ENCODE measurements at places on chromosomes 7 and 10.

DNA sequence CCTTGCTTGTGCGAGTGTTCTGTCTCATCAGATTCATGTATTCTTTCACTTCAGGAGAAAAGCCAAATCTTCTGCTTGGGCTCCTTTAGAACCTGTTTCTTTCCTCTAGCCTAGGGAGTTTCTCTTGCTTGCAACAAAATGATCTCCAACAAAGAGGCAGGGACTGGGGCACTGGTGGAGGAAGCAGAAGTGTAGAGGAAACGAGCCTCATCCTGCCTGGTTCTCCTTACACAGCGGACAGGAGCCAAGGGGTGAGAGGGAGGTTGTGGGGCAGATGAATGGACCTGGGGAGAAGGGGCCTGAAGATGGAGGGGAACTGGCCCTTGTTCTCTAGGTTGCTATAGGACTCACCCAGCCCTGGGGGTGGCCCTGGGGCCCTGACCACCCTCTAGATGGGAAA lies 141.1 kb downstream of the PKD1L1 start:
- no peak for DNase-seq

GRCh38 chr10:100653238-100653956 lies 92.0 kb upstream of the PAX2 start:
- no peak for DNase-seq

DNA sequence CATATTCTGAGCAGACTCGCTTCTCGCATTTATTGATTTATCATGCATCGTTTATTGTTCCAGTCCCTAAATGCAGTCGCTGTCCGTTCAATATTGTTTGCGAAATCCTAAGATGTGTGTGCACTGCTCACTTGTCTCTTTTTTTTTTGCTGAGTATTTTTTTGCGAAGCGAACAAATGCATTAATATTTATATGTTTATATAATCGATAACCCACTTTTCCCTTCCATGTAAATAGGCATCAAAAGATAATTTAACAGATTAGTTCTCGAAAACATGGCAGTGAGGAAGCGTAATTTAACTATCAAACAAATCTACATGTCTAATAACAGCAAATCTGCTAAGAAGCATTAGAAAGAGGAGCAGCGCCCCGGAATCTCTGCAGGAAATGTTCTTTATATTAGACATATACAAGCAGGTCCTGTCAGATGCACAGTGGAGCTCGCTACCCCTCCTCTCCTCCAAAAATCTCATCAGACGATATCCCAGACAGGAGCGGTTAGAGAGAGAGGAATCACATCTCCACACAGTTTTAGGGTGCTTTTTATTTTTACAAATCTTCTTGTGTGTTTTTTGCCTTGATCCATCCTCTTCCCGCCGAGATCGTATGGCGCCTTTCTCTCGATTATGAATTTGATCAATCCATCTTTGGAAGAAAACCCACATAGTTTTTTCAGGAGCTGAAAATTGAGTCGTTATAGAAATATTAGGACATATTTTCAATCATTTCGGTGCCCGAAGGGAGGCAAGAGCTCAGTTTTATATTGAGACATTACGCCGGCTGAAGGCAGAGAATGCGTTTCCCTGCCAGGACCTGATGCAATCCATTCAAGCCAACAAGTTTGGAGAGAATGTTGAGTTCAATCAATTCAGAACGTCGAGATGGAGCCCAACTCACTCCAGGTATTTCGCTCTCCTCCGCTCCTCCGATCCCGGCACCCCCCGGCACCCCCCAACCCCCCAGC lies at the start of gene ARID5B:
ARID5B (plus strand) TSS at position 871 of the 964 bp plus-strand sequence; CDS start at position 882, 11 bp downstream.
- peak; percentile 72 for DNase-seq

- no peak for DNase-seq
Measured at GRCh38 chr10:33822774-33823173, 488.3 kb upstream of the NRP1 start.

GRCh38 chr10:50882540-50882983 lies 2.9 kb downstream of the A1CF start:
- no peak for DNase-seq

DNA sequence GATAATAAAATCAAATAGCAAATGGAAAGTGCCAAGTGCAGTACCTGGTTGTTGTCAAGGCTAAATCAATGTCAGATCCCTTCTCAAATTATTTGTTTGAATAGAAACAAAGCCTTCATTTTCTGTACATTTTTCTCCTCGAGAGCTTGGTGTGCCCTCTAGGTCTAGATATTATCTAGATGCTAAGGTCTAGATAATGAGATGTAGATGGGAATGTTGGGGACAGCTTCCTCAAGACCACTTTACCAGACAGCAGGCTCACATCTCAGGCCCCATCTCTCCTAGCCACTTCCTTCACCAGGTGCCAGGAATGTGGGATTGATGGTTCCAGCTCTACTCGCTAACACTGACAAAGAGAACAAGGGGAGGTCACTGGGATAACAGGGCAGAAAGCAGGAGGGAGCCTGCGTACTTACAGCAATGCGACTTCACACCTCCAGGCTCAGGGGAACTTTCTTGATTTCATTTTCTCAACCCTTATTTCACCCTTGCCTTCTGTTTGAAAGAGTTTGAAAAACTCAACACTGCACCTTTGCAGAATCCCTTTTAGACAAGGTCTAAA lies 451.4 kb upstream of the VSTM2A start:
- DNase-seq = no peak

DNA sequence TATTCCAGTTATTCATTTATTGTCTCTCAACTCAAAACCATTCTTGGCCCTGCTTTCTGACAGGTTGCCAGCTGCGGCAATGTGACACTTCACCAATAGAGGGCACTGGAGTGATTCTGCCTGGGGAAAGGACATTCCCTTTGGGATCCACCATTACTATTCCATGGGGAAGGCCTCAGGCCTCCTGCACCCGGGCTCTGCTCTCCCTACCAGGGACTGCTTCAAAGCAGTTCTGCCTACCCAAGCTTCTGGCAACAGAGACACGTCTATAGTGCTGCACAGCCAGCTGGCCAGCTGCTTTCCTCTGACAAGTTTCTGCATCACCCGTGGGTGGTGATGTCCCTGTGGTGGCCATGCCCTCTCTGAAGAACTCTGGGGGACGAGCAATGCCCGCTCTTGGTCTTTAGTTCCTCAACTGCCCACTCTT lies 163.8 kb downstream of the ELMO1 start:
- DNase-seq = no peak

GRCh38 chr7:77696057-77696642 lies at the start of gene RSBN1L:
TSS of gene RSBN1L (plus strand) at chr7:77696459. CDS start at chr7:77696470, 11 bp downstream.
- peak; percentile 96 for DNase-seq

DNA sequence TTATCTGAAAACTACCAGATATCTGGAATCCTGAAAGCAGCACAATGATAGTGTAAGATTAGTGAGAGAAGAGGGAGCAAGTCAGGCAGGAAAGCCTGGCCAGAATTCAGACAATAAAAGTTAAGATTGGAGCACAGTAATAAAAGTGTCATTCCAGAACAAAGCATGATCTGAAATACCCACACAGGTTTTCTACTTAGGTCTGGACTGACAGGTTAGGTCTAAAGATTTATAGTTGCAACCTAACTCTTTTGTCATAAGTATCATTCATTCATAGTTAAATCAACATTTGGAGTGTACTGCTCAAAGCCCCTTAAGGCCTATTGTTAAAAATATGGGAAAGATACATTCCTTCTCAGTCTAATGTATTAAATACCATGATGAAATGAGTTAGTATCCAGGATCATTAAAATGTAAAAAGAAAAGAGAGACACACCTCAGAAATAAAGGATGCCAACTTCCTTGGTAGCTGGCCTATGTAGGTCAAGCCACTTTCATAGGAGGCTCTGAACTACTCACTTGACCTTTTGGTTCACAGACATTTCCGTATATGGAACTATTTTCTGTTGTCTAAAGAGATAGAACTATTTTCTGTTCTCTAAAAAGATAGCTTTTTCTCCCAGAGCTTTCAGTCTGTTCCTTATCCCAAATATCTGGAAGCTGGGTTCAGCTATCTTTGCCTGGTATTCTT lies 105.2 kb downstream of the FAS start:
- DNase-seq = no peak

GRCh38 chr7:144835155-144835611 lies 670 bp downstream of the TPK1 start:
- peak; percentile 52 for DNase-seq

- peak; percentile 65 for DNase-seq
Measured at GRCh38 chr10:124409696-124410095, 9.0 kb downstream of the OAT start.

DNA sequence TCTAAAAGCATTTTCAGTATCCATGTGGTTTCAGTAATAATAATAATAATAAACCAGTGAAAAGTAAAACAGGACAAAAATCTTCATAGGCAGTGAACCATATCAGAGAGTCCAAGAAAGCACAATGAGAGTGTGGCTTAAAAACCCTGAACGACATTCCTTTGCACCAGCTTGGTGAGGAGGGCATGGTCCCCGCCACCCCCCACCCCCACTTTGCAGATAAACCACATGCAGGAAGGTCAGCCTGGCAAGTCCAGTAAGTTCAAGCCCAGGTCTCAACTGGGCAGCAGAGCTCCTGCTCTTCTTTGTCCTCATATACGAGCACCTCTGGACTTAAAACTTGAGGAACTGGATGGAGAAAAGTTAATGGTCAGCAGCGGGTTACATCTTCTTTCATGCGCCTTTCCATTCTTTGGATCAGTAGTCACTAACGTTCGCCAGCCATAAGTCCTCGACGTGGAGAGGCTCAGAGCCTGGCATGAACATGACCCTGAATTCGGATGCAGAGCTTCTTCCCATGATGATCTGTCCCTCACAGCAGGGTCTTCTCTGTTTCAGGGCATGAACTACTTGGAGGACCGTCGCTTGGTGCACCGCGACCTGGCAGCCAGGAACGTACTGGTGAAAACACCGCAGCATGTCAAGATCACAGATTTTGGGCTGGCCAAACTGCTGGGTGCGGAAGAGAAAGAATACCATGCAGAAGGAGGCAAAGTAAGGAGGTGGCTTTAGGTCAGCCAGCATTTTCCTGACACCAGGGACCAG lies 172.5 kb downstream of the EGFR start:
- no peak for DNase-seq

DNA sequence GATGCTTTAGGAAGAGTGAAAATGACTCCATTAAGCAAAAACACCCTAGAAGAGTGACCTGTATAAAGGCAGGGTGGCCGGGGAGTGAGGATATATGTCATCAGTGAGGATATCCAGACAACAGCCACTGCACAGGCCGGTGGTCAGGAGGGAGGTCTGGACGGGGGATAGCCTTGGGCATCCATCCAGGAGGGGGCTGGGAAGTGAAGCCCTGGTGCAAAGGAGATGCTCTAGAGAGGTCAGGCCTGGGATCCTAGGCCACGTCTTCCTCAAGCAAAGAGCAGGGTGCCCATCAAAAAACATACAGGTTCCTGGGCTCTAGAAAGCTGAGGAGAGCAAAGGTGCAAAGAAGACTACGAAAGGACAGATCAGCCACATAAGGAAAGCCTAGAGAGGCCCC lies 25.6 kb downstream of the FAM171A1 start:
- no peak for DNase-seq

DNA sequence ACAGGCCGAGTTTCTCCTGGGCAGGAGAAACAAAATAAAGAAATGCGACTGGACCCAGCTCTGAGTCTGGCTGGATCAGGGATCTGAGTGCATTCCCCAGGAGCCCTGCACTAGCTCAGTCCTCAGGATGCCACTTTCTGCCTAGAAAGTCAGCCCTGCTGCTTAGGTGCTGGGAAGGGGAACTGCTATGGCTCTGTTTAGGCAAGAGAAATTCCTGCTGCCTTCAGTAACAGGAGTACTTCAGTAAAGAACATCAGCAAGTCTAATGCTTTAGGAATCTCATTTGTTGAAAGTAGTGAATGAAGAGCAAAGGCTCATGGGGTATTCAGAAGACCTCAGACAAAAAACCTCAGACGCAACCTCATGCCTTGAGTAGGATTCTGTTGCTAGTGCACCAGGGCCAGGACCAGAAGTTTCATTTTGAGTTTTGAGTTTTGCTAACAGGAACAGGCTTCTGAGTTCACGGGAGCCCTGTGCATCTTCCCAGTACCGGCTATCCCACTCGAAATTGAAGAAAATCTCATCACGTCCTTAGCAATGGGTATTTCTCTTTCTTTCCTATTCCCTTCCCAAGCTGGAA lies 170.8 kb upstream of the CDCA7L start:
- peak; percentile 33 for DNase-seq

DNA sequence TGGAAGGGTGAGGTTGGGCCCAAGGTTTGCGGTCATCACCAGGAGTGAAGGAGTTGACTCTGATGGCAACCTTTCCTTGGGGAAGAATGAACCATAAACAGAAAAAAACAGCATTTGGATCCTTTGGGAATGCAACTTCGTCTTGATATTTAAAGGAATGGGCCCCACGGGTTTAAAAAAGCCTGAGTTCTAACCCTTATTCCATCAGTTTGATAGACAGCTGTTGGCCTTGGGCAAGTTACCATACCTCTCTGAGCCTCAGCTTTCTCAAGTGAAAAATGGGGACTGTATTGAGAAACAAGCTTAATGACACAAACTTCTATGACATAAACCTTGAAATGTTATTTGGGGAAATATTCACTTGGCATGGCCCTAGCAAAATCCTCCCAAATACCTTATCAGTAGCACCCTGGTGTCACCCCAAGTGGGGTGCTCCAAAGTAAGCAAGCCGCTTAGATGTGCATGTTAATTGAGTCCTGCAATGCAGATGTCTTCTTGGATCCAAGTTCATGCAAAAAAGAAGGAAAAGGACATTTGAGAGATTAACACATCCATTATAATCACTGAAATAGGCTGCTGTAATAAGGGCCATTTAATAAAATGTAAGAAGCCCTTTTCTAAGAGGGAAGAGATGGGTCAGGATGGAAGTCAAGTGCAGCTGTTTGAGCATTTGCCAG lies 13.8 kb downstream of the MXI1 start:
- no peak for DNase-seq

Data from AG10803 (cell line).